ENCODE measurements at places on chromosomes 1 and 21.
A peak's percentile ranks its signal among the peaks of the same experiment; 100 is the strongest.

- DNase-seq = no peak
Observed at GRCh38 chr21:41604583-41605041, 96.7 kb upstream of the TMPRSS2 start.

DNA sequence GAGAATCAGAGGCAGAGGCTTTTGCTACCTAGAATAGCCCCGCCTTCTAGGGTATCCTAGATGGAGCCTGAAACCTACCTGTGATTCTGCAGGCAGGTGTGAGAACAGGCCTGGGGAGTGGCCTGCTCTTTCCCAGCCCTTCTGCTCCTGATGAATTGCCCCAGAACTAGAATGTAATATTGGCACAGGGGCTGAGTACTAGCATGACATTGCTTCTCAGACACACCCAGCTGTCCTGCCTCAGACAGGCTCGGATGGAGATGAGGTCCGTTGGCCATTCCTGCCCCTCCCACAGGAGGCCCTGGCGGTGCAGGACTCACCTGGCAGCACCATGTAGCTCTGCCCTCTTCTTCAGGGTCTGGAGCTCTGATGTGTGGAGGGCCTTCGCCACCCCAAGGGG, 237.6 kb downstream of the GRIK3 start:
- DNase-seq = no peak

- no peak for DNase-seq
Observed at GRCh38 chr1:229887043-229887822, 179.8 kb upstream of the GALNT2 start.

GRCh38 chr1:145708063-145708462, 895 bp upstream of the PDZK1 start:
- no peak for DNase-seq

DNA sequence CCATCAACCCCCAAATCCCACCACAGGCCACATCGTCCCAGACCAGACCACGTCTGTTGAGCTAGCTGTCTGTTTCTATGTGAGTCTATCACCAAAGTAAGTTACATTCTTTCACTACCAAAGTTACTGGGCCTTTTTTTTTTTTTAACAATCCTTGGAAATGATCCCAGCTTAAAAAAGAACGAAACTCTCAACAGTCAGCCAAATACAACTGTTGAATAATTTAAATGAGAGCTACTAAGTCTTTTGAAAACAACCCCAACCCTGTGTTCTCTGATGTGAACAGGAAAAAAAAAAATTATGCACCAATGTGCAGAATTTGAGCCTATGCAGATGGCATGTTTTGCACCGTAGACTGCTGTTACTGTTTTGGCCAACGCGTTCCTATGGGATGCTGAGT, 134.0 kb upstream of the ETS2 start:
- DNase-seq = no peak

DNA sequence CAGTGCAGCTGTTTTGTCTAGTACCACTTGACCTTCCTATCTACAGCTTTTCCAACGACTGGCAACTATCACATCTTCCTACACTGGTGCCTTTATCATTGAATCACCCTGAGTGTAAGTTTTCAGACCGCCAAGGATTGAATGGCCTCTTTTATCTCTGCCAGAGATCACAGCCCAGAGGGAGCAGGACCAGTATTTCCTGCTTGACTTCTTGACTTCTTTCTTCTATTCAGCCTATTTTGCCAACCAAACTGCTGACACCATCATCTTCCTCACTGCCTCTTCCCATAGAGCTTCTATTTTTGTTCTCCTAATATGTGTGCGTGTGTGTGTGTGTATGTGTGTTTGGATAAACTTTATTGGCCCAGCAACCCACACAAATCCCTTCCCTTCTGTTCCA, 53.8 kb downstream of the SERBP1 start:
- DNase-seq = no peak

DNA sequence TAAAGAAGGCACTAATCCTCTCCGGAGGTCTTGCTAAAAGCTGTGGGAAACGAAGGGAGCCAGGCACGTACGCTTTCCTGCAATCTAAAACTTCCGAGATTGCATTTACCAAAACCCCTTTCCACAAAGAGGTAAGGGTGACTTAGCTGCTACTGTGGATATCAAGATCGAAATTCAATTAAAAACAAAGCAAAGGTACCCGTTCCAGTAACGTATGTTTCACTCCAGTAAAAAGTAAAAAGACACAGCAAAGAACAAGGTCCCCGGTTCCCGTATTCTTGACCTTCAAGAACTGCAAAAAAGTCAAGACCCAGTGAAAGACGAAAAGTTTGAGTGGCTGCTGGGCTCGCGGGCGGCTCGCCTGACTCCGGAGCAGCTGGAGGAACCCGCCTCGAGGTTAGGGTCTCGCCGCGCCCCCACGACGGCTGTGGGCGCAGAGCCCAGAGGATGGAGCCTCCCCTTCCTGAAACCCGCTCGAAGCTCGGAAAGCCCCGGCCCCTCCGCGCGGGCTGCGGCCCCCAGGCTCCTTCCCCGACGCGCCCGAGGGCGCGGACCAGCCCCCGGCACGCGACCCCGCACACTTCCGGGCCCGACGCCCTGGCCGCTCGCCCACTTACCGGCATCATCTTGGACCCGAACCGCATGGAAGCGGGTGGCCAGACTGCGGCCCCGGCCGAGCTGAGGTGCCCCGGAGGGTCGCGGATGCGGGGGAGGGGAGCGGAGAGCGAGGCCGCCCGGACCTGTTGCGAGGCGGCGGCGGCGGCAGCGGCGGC, 524 bp downstream of the TP53BP2 start:
- no peak for DNase-seq

DNA sequence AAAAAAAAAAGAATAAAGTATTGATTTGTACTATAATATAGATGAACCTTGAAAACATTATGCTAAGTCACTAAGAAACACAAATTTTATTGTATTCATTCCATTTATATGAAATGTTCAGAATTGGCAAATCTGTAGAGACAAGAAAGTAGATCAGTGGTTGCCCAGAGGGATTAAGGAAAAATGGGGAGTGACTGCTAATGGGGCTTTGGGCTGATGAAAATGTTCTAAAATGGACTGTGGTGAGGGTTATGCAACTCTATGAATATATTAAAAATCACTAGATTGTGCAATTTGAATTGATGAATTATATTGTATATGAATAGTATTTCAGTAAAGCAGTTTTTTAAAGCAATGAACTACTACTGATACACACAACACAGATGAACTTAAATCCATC, 10.0 kb downstream of the GDAP2 start:
- DNase-seq = no peak

DNA sequence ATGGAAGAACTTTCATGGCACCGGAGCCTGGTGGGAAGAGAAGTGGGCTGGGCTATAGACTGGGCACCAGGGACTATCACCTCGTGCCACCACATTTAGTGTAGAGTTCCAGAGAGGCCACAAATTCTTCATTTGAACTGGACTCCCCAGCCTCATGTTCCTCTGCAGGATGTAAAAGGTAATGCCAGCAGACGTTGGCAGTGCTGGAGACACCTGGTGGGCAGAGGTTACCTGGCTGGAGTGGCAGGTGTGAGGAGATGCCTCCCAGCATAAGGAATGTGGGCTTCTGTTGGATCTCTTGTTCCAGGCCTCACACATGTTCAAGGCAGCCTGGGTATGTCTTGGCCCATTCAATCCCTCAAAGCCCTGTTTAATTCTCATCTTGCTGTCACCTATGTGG, 35.2 kb downstream of the TEX35 start:
- no peak for DNase-seq

DNA sequence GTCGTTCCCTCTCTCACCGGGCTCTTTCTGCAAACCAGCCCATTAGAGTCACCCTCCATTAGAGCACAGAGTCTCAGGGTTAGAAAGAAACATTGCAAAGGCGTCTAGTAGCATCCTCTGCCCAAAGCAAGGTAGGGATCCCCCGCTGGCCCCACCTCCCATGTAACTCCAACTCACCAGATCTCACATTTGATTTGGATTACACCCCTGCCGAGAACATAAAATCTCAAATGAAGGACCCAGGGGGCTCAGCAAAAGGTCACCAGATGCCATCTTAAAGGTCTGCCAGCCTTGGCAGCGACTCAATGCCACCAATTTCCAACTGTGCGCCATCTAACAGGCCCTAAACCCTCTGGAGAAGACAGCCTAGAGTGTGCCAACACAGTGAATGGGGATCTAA, 14.1 kb downstream of the C1orf87 start:
- DNase-seq = no peak

DNA sequence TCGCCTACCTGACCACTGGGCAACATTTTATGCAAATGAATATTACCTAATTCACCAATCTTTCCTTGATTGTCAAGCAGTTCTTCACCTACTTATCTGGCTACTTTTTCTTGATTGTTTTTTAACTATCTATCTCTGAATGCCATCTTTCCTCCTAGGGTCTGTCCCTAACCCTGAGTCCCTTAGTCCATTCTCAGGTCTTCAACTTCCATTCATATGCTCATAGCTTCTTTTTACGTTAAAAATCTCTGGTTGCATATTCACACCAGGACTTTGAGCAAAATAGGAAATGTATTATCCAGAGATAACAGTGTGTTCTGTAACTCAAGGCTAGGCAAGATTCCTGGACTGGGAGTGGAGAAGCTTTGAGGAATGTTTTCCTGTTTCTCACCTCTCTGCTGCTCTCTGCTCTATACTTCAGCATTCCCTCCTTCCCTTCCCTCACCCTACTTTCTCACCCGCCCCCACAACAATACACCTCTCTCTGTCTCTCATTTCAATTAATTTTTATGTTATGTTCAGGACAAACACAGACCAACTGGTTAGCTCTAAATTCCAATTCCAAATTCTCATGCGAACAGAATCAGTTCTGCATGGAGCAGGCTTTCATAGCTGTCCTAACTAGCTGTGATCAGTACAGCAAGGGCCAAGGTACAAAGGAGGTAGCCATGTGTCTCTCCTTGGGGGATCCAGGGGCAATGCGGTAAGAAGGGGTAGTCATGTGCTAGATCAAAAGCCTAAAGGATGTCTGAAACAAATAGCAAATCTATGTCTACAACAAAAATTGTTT, 278.4 kb downstream of the USH2A start:
- no peak for DNase-seq

GRCh38 chr1:182217071-182217470, 155.6 kb upstream of the ZNF648 start:
- DNase-seq = no peak

DNA sequence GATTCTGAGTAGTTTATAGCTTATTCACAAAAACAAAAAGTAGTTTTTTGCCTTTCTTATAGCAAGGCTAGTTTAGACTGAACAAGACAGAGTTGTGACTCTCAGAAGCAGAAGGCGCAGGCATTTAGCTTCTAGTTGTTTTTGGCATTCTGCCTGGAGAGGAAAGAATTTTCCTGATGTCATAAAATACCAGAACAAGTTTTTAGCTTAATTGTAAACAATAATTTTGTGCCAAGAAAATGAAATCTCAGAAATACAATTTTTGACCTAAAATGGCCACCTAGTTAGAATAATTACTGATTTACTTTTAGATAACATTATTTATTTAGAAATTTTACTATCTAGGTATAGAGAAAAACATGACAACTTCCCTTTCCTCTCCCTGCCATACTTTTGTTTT, 1.0 kb downstream of the DNAJB4 start:
- DNase-seq = no peak

DNA sequence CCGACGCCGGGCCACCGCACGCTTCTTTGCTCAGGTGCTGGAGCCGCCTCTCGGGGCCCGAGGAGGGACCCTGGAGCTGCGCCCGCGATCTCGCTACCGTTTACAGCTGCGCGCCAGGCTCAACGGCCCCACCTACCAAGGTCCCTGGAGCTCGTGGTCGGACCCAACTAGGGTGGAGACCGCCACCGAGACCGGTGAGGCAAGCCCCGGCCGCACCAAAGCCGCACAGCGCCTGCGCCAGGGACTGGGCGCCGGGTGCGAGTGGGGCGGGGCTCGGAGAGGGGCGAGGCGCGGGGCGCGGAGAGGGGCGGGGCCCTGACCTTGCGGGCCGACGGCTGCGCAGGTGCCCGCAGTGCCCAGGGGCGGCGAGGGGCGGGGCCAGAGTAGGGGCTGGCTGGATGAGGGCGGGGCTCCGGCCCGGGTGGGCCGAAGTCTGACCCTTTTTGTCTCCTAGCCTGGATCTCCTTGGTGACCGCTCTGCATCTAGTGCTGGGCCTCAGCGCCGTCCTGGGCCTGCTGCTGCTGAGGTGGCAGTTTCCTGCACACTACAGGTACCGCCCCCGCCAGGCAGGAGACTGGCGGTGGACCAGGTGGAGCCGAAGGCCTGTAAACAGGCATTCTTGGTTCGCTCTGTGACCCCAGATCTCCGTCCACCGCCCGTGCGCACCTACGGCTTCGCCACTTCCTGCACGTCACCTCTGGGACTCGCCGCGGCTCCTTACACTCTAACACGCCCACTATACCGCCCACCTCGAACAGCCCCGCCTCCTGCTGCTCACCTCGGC, 9.8 kb upstream of the CDC20 start:
- peak; percentile 90 for DNase-seq

GRCh38 chr1:178262120-178262500, 168.2 kb downstream of the RASAL2 start:
- DNase-seq = no peak

GRCh38 chr1:77829851-77830250, 50.4 kb downstream of the MIGA1 start:
- no peak for DNase-seq

DNA sequence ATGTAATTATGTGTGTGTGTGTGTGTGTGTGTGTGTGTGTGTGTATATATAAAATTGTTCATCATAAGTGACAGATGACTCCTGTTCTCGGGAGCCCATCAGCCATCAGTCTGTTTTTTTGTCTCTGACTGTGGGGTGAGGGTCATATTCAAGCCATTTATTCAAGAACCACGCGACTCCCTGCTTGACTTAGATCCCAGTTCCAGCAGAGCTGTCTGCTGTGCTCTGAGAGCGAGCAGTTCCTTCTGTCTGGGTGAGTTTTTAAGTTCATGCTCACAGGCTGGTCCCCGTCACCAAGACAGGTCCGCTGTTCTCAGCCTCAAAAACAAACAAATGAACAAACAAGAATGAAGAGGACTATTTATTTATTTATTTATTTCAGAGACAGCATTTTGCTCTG, 18.3 kb upstream of the NPPB start:
- no peak for DNase-seq

DNA sequence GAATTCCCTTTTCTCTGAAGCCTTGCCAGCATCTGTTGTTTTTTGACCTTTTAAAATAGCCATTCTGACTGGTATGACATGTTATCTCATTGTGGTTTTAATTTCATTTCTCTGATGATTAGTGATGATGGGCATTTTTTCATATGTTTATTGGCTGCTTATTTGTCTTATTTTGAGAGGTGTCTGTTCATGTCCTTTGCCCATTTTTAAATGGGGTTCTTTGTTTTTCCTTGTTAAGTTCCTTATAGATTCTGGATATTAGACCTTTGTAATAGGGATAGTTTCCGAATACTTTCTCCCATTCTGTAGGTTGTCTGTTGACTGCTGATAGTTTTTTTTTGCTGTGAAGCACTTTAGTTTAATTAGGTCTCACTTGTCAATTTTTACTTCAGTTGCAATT, 54.0 kb upstream of the C1orf185 start:
- DNase-seq = no peak

DNA sequence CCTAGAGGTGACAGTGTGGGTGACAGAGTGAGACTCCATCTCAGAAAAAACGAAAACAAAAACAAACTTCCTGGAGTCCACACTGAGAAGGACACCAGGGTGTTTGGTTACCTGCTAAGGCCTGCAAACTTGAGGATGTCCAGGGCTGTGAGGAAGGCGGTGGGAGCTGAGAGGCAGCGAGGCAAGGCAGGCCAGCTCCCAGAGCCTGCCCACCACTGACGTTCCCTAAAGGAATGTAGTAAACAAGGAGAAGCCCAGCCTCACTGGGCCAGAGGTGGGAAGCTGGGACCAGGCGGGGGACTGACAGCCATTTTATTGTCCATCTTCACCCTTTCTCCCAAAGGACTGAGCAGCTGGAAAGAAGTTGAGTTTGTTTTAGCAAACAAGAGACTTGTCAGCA, 24.1 kb downstream of the SHISA4 start:
- no peak for DNase-seq

GRCh38 chr1:82001345-82001744, 200.6 kb downstream of the ADGRL2 start:
- no peak for DNase-seq
